Activated T-cell treated with anti-CD3 and anti-CD28 coated beads for 24 hours (primary cell): ENCODE measurements at places on chromosomes 6 and 20.

- DNase-seq, result no peak
These were observed 219.8 kb downstream of the LAMA2 start for GRCh38 chr6:129102741-129103140.

GRCh38 chr6:163415620-163416556 lies 1.4 kb downstream of the QKI start:
- peak; percentile 28 for DNase-seq

DNA sequence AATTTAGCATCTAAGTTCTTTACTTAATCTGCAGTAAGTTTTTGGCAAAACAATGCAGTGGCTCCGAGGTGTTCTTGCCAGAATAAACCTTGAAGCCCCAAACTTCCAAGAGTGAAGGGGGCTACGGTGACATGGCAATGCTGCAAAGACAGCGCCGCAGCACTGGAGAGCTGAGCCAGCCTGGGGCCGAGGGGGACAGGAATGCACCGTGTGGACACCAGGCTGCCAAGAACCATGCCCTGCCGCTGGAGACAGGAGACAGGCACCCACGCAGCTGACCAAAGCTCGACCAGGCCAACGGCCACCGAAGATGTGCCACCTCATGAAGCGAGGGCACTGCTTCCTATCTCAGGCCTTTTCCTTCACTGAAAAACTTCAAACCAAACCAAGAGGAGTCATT lies 133.4 kb downstream of the PRND start:
- DNase-seq, result no peak

DNA sequence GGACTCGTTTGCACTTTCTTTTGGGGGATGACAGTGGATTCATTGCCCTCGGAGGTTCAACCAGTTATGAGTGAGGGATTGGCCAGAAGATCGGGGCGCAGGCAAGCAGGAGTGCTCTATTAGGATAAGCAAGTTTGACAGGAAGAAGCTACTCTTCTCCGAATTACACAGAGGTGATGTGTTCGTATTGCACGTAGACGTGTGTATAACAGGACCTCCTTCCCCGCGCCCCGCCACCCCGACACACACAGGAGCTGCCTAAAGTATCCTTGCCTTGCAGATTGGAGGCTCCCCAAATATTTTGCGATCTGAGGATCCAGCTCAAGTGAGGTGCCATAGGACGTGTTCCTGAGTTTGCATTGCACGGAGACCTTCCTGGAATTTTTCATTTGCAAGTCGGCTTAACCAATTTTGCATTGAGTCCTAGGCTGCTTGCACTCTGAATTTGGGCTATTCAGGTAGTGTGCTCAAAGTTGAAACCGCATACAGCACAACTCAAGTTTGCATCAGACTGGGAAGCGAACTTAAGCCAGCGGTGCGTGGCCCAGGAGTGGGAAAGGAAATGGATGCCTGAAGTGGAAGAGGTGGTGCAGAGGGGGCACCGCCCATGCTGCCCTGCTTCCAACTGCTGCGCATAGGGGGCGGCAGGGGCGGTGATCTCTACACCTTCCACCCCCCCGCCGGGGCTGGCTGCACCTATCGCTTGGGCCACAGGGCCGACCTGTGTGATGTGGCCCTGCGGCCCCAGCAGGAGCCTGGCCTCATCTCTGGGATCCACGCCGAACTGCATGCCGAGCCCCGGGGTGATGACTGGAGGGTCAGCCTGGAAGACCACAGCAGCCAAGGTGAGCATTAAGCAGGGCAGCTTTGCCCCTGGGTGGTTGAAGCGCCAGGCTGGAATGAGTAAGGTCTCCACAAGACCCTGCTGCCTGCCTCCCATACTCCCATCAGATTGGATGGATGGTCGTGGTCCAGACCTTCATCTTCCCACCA lies 770 bp downstream of the TCF19 start:
- DNase-seq, result peak; percentile 16

DNA sequence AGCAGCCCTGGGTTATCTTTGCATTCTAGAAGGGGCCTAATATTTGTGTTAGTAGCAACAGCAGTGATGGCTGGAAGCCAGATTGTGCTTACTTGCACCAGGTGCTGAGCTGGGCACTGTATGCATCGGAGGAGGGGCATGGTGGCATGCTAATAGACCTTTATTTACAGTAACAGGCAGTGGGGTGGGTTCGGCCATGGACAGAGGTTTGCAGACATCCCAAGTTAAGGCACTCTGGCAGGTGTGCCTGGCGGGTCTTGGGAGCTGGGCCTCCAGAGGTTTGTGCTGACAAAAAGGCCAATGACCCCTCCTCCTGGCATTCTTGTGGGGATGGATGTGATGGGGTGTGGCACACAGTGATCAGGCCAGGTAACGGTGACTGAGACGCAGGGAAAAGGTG lies 39.0 kb upstream of the CD93 start:
- no peak for DNase-seq
